NCI-H1436 treated with DMSO at 0.1 percent for 48 hours (cell line): ENCODE measurements at places on chromosomes 4 and X.

DNA sequence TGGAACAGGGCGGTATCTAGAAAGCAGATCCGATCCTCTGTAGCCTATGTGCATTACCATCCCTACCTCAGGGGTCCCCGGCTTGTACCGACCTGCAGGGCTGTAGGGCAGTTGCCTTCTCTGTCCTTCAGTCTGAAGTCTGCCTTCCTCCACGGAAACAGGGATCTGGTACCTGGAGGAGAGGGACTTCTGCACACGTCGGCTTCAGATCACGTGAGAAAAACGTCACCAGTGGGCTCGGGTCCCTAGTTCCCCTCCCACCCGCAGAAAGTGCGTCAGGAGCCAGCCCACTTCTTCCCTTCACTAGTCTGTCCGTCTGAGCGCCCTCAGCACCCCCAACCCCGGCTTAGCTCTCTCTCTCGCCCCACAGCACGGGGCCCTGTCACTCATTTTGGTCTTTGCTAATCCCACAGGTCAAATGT is at the start of gene TCEAL5:
Gene TCEAL5 (minus strand): TSS at position 170 of the 422 bp plus-strand sequence. CDS start 2,187 bp downstream, outside the sequence.
- DNase-seq: no peak

- DNase-seq: no peak
Measured at GRCh38 chrX:130623518-130623917, 221.7 kb downstream of the RBMX2 start.

- no peak for DNase-seq
Measured at GRCh38 chrX:45735571-45735970, 534.9 kb upstream of the DIPK2B start.

DNA sequence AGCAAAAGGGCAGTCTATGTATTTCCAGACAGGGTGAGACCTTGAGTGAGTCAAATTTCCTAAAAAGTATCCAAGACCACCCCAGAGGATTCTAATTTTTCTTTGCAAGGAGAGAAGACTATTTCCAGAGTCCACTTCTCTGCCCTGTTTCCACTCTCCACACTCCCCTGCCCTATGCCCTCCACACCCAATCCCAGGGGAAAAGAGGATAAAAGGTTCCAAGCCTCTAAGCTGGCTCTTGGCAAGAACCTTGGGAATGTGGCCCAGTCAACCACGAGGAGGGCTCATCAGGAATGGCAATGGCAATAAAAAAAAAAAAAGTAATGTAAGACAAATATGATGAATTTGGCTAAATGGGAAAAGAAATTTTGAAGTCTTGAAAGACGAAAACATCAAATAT is 65.9 kb downstream of the SRPX start:
- DNase-seq: no peak

- DNase-seq: no peak
Measured at GRCh38 chrX:66553973-66554372, 84.9 kb downstream of the EDA2R start.

DNA sequence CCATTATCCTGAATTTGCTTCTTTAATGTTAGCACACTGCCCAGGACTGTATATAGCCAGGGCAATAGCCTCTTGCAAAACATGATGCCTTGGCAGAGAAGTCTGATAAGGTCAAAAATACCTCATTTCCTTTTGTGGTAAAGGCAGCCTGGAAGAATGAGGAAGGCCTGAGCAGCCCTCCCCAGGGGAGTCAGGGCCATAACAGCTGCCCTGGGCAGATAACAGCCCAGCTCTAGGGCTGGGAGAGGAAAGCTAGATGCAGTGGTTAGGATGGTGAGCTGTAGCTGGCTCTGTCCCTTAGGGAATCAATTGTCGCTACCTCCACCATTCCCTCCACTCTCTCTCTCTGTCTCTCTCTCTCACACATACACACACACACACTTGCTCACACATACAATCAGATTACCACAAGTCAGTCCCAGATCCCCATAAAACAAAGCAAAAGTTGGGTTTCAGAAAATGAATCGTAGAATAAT is 29.2 kb downstream of the EFHC2 start:
- DNase-seq: no peak

- no peak for DNase-seq
Measured at GRCh38 chr4:182898479-182898799, 18.7 kb downstream of the DCTD start.

DNA sequence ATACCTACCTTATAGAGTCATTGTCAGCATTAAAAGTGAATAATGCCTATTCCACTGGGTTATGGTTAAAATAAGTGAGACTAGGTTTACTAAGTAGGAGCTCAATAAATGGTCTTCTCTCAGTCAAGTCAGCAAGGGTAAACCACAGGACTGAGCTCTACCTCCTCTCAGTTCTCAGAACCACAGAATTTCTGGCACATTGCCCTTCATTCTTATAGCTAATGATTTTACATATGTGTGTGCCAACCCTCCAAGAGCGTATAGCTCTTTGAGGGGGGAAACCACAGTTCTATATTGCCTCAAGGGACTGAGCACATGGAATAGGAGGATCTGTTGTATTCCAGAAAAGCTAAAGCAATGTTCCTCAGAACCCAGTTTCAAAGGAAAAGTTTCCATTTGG is 124.8 kb downstream of the ATG4A start:
- no peak for DNase-seq

DNA sequence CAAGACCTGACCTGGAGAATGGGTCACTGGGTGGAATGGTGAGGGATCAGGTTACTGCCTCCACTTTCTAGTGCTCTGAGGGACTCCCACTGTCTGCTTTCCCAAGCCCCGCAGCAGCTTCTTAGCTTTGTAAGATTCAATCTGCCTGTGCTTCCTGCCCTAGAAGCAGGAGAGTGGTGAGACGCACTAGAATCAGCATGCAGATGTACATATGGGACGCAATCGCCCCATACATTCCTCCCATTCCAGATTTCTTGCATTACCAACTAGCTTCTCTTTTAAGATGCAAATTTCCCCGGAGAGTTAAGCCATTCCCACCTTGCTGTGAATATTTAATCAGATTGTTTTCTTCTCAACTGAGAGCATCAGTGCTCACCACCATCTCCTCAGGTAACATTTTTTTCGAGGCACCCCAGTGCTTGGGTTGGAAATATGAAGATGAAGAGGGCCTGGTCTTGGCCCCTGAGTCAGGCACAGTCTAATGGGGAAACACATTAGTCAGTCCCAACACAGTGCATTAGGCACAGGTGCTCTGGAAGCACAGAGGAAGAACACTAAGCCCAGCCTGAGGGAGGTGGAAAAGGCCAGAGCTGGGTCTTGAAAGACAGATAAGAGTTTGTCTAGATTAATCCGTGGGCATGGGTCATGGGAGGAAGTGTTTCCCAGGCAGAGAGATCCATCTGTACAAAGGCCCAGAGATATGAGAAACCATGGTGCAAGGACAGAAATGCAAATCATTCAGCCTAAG is 66.7 kb upstream of the PRPS1 start:
- DNase-seq: no peak

DNA sequence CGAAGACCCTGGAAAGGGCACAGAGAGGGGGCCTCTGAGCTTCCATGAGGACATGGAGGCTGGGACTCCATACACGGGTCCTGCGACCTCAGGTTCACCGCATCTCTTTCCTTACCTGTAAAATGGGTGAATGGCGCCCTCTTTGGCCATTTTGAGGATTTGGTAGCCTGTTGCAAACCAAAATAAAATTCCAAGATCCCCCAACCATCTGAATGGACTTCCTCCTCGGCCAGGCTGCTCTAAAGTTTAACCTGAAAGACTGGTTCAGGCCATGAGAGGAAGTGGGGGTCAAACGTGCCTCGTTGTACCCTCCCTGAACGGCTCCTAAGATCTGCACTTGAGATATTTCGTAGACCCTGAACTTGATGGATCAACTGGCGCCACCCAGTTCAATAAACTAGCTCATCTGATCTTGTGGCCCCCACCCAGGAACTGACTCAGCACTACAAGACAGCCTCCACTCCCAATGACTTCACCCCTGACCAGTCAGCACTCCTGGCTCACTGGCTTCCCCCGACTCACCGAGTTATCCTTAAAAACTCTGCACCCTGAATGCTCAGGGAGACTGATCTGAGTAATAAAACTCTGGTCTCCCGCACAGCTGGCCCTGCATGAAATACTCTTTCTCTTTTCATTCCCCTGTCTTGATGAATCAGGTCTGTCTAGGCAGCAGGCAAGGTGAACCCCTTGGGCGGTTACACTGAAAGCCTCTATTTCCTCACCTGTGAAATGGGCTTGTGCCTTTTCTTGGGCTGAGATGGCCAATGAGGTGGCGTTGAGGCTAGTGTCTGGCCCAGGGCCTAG is 32.9 kb upstream of the GPR78 start:
- DNase-seq: no peak
